ENCODE measurements at places on chromosomes 6 and 20.

- DNase-seq = no peak
Measured at GRCh38 chr6:64896939-64897338, 810.1 kb downstream of the EYS start.

- DNase-seq = no peak
Measured at GRCh38 chr6:149852881-149853280, 11.3 kb downstream of the LRP11 start.

GRCh38 chr6:131602781-131603312 lies 25.2 kb downstream of the MED23 start:
- DNase-seq = no peak

DNA sequence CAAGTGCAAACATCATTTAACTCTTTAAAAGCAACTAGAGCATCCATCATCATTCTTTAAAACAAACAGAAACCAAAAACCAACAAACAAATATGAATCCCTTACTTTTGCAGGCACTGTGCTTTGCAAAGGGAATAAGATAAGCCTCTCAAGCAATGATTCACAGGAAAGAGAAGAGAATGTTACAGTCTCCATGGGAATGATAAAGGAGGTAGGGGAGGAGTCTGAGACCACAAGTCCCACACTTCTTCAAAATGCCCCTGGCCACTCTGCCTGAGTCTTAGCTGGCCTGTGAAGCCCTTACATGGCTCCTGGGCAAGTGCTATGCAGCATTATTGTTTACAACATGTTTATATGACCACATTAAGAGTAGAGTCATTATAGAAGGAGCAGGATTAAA lies 257.7 kb upstream of the MARCKS start:
- no peak for DNase-seq

DNA sequence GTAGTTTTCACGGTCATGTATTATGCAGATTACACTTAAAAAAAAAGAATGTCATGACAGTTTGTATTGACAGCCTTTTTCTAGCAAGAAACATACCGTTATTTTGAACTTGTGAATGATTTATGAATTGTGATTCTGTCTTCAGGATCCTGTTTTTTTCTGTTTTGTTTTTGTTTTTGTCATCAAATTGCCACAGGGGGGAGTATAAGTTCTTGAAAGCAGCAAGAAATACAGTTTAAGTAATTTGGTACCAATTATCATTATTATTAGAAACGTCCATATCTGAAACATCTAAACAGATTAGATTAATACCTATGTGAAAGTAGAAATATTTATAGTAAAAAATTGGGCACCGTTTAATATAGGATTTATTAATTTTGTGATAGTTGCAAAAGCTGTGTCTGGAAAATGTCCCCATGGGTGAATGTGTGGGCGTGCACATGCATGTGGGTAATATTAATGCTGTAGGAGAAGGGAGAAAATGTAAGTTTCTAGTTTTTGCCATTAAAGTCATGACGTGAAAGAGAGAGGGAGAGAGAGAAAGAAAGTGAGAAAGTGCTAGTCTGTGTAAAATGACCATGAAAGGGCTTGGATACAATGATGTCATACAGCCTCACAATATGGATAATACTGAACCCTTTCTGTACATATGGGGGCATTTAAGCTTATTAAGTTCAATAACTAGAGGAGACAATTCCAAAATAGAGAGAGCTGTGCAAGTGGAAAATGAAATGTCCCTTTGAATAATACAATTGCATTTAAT lies 9.4 kb upstream of the CCN2 start:
- no peak for DNase-seq

- no peak for DNase-seq
Measured at GRCh38 chr6:38024908-38025307, 205.4 kb downstream of the ZFAND3 start.

DNA sequence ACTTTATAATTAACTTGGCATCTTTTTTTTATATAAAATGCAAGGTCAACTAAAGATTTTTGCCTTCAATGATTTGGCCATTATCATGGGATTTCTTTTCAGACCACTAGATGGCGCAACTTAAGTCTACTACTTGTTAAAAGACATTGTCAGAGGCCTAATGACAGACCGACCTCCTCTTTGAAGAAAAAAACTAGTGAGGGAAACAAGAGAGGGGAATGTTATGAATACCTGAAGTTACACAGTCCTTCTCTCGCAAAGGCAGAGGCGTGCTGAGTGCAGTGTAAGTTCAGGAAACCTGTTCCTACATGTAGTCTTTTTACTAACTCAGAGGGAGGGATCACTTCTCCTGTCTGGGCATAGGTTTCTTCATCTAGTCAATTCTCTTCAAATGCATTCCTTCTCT lies 9.3 kb downstream of the TRAPPC3L start:
- DNase-seq = no peak

DNA sequence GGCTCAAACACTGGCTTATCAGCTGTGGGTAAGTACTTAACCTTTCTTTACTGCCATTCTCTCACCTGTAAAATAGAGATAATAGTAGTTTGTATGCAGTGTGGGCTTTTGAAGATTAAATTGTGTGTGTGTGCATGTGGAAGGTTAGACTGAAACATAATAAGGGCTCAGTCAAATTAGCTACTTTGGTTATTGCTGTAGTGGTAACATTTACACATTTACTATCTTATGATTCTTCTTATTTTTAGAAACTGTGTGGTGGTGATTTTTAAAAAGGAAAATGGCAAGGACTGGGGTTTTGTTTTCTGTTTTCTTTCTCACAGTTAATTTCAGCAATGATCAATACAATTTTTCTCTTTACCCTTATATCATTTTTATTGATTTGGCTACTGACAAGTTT lies 206.9 kb downstream of the NKAIN2 start:
- DNase-seq = no peak

DNA sequence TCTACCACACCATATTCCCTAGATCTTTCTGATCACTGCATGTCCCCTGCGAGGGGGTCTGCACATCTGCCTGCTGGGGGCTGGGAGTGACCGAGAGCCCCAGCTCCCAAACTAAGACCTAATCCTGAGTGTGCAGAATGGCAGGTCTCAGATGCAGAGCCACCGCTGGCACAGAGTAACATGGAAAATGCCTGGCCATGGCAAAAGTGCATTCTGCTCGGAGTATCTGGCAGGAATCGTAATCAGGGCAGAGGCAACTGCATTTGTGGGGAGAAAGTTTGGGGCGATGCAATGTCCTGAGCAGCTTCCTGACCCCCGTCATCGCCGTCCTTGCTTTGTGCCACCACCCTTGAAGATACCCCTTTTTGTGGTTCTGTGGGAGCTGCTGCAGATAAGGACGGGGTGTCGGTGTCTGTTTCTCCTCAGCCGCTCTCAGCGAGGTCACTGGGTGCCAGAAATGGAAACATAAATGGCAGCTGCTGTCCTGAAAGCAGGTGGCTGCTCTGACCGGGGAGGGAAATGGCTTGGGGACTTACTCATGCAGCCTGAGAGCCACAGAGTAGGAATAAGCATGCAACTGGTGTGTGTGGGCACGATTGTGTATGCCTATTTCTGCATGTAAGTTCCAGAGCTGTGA lies 157.9 kb downstream of the LY86 start:
- no peak for DNase-seq

DNA sequence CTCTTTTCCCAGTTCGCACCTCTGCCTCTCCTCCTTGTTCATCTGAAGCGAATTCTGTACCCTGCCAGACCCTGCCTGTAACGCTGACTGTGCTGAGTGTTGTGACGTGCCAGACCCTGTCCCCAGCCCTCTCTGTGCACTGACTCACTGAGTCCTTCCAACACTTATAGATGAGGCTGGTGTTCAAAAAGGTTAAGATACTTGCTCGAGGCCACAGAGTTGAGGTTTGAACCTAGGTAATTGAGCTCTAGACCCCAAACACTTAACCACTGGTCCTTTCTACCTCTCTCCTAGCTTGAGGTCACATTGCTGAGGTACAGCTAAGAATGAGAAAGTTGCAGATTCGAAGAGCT lies 45.7 kb upstream of the NEDD9 start:
- peak; percentile 49 for DNase-seq

DNA sequence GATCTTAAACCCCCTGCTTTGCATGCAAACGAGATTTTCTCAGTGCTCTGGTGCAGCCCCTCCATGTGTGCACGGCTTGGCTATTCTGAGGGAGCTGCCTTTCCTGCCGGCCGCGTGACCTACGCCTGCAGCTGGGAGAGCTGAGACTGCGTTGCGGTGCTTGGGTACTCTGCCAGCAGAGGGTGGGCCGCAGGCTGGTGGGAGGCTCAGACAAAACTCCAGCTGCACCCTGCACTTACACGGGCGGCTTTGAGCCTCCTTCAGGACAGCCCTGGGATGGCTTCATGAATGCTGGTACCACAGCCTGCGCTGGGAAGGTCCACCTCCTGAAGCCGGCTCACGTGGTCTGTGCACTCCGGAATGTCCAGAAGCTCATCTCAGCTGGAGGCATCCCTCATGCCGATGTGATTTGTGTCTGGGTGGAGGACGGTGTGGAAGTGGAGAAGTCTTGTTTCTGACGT lies 223.7 kb downstream of the DLL1 start:
- no peak for DNase-seq

- no peak for DNase-seq
Measured at GRCh38 chr6:129485746-129486145, 224.2 kb downstream of the ARHGAP18 start.

- no peak for DNase-seq
Measured at GRCh38 chr6:130946076-130946475, 117.0 kb downstream of the EPB41L2 start.

DNA sequence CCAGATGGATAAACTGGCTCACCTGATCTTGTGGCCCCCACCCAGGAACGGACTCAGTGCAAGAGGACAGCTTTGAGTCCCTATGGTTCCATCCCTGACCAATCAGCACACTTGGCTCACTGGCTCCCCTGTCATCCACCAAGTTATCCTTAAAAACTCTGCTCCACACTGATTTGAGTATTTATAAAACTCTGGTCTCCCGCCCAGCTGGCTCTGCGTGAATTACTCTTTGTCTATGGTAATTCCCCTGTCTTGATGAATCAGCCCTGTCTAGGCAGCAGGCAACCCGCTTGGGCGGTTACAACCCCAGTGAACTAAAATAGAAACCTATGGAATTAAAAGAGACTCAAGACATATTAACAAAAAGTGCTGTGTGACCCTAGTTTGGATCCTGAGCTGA lies 38.1 kb upstream of the CD83 start:
- DNase-seq = no peak
